Activated CD8-positive, alpha-beta T cell treated with anti-CD3 and anti-CD28 coated beads for 36 hours (primary cell): ENCODE measurements at places on chromosomes 7 and 10.

- no peak for DNase-seq
Observed at GRCh38 chr7:56115852-56116538, at the start of gene NUPR2. NUPR2 (minus strand) TSS chr7:56116417; CDS start chr7:56116314, 103 bp downstream.

GRCh38 chr10:90779548-90779947 lies 78.3 kb downstream of the HTR7 start:
- no peak for DNase-seq

DNA sequence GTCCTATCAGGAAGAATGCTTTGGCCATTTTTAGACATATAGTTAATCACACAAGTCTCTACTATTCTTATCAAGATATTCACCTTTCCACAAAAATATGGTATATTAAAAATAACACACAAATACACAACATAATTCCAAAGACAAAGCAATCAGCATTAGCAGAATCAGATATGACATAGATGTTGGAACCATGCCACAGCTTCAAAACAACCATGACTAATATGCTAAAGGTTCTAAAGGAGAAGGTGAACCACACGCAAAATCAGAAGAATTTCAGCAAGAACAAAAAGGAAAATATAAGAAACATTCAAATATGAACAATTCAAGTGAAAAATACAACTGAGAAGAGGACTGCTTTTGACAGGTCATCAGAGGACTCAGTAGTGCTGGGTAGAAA lies 670.2 kb upstream of the SORCS1 start:
- DNase-seq = no peak

DNA sequence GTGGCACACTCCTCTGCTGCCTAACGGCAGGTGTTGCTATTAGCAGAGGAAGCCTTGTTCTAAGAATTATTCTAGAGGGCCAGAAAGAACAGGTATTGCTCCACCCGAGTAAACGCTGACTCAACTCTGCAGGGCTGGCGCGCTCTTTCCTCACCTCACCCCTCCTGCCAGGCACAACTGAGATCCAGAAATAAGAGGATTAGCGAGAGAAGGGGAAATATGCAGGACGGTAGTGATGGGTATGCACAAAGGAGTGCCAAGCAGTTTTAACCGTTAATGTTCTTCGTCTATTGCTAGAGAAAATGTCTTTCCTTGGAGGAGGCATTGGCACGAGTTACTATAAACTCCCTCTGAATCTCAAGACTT lies 369 bp upstream of the SCIN start:
- no peak for DNase-seq

GRCh38 chr7:74480861-74481417 lies 27.2 kb downstream of the GTF2IRD1 start:
- no peak for DNase-seq

- no peak for DNase-seq
Observed at GRCh38 chr10:90992462-90992861, 71.6 kb upstream of the ANKRD1 start.

GRCh38 chr7:142110638-142111037 lies 880 bp upstream of the MGAM2 start:
- DNase-seq = no peak

GRCh38 chr7:37719077-37719476 lies 35.5 kb downstream of the GPR141 start:
- no peak for DNase-seq
